ENCODE measurements at places on chromosomes 1 and 21.

DNA sequence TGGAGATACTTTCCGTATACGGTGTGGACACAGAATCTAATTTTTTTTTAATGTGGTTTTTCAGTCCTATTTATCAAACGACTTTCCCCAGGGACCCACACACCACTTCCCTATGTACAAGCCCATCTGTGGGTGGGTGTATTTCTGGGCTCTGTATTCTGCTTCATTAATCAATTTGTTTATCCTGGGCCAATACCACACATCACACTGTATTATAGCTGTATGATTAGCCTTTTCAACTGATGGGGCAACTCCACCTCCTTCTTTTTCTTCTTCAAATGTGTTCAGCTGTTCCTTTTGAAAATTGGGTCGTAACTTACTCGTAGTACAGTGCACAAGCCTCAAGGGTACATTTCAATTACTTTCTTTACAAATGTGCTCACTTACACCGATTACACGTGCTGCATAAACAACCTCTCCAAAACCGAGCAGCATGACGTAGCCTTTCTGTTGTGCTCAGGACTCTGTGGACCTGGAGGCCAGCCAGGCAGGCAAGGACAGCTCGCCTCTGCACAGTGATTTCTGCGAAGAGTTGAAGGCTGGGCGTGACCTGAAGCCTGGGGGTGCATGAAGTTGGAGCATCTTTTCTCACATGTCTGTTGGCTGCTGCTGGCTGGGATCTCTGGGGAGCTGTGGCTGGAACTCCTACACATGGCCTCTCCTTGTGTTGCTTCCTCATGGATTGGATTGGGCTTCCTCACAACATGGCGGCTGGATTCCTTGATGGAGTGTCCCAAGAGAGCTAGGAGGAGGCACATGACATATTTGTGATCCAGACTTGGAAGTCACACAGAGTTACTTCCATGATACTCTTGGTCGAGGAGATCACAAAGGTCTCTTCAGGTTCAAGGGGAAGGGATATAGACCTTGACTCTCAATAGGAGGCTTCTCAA, 126.5 kb downstream of the CRYAA start:
- DNase-seq: no peak

- no peak for DNase-seq
Observed at GRCh38 chr1:218525031-218525430, 179.9 kb downstream of the TGFB2 start.

GRCh38 chr1:28935293-28935692, 20.9 kb downstream of the EPB41 start:
- no peak for DNase-seq

DNA sequence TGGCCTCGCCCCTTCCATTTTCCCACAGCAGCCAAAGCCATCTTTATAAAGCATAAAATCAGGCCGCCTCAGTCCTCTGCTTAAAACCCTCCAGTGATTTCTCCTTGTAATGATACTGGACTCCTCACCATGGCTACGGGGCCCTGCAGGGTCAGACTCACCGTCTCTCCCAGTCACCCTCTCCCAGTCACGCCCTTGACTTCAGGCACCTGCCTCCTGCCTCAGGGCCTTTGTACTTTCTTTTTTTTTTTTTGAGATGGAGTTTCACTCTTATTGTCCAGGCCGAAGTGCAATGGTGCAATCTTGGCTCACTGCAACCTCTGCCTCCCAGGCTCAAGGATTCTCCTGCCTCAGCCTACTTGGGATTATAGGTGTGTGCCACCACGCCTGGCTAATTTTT, 47.8 kb downstream of the PIK3CD start:
- no peak for DNase-seq

DNA sequence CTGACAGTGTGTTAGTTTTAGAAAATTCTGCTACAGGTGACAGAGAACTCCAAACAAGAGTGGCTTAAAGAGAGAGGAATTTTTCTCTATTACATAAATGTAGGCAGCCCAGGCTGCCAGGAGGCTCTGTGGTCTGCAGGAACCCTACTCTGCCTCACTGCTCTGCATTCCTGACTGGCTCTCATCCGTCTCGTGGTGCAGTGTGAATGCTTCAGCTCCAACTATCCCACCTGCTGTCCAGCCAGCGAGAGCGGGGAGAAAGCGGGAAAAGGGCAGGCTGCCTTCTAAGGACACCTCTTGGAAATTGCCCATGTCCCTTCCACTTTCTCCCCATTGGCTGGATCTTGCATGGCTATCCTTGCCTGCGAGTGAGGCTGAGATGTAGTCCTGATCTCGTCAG, 131.3 kb downstream of the PEX14 start:
- DNase-seq: no peak

DNA sequence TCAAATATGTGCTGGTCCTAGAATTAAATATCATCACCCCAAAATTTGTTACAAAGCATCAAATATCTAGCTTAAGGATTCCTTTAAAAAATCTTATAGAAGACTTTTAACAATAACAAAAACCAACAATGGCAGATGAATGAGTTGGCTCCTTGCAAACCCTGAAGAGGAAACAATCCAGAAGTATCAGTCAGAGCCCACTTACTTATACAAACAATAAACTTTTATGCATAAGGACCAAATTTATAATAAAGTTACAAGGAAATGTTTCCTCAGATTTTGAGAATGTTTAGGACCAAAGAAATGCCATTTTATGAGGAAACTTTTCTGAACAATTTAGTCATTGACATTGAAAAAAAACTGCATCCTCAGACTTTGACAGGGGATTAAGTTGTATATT, 52.7 kb downstream of the LPAR3 start:
- no peak for DNase-seq

DNA sequence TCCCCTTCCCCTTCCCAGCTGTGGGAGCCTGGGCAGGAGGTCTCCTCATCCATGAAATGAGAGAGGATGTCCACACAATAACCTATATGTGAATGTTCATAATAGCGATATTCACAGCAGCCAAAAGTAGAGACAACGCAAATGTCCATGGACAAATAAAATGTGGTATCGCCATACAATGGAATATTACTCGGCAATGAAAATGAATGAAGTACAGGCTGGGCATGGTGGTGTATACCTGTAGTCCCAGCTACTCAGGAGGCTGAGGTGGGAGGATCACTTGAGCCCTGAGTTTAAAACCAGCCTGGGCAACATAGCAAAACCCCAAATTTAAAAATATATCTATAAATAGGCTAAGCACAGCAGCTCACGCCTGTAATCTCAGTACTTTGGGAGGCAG, 12.9 kb downstream of the ADPRS start:
- no peak for DNase-seq

DNA sequence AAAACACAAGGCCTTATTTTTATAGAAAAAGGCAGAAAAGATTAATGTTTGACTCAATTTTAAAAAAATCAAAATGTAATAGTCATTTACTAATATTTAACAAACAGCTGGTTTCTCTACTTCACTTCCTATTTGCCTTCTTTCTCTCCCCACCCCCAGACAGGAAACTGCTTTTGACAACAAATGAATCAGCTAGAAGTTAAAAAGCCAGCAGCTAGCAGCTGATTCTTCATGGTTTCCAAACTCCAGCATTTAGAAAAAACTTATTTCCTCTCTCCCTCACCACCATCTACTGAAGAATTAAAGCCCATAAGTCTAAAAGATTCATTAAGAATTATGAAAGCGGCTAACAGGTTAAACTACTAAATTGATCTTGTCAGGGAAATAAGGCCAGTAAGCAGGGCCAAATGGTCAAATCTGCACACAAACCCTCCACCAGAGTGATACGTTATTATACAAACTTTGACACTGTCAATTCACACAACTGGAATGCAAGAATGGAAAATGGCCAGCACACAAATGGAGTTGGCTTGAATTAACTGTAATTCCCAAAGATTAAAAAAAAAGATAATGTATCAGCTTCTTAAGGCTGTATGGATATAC, 4.0 kb downstream of the WDR26 start:
- DNase-seq: peak; percentile 66

GRCh38 chr1:219380463-219380862, 206.8 kb downstream of the LYPLAL1 start:
- DNase-seq: no peak

DNA sequence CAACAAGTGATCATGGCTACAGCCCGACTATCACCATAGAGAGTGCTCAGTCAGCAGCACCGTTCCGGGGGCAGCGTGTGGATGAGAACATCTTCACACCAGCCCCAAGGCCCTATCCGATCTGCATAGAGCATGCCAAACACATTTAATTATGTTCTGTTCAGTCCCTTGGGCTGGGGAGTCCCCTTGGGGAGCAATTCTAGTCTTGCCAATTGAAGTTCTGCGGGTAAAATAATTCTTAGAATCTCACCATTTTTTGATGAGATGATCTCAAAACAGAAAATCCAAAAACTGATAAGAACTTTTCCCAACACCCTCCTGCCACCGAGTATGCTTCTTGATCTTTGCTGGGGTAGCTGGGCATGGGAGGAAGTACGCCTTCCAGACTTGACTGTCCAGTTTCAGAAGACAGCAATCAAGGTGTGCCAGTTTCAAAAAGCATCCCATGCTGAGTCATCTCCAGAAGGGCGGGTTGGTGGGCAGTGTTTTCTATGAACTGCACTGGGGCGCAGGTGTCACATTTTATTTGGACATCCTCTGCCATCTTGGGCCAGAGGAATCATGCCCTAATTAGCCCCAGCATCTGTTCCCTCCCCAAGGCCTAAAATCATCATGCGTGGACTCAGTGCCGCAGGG, 20.8 kb upstream of the PTPRF start:
- DNase-seq: no peak

GRCh38 chr1:88321706-88322105, 362.4 kb upstream of the PKN2 start:
- no peak for DNase-seq

- no peak for DNase-seq
Observed at GRCh38 chr1:205240118-205240517, 12.4 kb downstream of the TMCC2 start.

DNA sequence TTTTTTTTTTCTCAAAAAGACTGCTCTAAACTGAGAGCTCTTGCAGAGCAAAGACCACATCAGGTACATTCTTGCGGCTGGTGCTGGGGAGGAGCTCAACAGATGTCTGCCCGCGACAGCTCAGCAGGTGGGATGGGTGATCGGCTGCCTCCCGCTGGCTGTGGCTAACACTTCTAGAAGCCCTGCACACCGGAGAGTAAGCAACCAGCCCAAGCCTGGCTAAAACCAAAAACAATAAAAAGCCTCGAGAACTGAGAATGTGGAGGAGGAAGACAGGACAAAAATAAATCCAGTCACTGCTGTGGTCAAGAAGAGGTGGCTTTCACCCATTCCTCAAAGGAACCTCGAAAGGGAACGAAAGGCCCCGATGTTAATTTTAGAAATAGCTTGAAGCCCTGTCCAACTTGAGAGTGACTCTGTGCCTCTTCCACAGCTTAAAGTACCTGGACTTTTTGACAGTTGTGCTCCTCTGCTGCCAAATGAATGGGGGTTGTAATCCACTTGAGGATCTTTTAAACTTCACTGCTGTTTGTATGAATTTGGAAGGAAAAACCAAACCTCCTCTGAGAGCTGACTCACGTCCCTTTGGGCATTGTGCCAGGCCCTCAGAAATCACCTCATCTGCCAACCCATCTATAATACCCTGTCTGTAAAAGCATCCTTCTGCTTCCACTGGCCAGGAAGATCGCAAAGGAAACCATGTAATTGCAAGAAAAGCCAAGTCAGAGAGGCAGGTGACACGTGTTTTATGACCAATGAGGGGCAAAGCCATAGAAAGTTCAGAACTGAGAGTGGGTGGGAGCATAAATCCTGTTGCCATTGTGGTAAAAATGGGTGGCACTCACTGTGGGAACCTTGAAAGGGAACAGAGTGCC, 78.6 kb downstream of the KCNN3 start:
- peak; percentile 85 for DNase-seq

- DNase-seq: no peak
Observed at GRCh38 chr1:25028587-25028906, 98.5 kb upstream of the RUNX3 start.

DNA sequence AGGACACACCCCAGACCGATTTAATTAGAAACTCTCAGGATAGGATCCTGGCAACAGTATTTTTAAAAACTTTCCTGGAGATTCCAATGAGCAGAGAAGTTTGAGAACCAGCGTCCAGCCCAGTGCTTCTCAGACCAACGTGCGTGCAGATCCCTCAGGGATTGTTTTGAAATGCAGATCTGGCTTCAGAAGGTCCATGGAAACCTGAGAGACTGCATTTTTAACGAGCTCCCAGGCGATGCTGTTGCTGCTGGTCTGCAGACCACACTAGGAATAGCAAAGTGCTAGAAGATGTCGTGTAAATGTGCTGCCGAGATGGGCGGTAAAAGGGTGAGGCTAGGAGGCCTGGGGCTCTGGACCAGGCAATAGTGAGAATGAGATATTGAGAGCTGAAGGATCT, 18.4 kb upstream of the CASQ1 start:
- no peak for DNase-seq

DNA sequence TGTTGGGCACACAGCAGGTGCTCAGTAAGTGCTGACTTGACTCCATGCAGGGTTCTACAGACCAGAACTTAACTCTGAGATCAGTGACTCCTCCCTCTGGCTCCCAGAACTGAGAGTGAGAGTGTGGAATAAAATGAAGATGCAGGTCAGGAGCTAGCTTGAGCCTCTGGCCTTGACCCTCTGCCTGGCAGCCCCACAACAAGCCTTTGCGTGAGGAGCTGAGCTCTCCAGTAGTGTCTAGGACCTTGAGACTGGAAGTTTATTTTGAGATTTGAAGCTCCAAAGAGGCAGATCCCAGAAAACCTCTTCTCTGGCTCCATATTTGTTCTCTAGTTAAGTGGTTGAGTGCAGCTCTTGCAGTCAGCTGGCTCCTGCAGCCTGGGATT, 3.4 kb upstream of the WNT2B start:
- no peak for DNase-seq

GRCh38 chr1:32761936-32762335, 55.2 kb downstream of the YARS1 start:
- DNase-seq: no peak
